ENCODE measurements at places on chromosomes 7 and 10.

- no peak for DNase-seq
These were observed 399.0 kb upstream of the PCDH15 start for GRCh38 chr10:55200020-55200419.

DNA sequence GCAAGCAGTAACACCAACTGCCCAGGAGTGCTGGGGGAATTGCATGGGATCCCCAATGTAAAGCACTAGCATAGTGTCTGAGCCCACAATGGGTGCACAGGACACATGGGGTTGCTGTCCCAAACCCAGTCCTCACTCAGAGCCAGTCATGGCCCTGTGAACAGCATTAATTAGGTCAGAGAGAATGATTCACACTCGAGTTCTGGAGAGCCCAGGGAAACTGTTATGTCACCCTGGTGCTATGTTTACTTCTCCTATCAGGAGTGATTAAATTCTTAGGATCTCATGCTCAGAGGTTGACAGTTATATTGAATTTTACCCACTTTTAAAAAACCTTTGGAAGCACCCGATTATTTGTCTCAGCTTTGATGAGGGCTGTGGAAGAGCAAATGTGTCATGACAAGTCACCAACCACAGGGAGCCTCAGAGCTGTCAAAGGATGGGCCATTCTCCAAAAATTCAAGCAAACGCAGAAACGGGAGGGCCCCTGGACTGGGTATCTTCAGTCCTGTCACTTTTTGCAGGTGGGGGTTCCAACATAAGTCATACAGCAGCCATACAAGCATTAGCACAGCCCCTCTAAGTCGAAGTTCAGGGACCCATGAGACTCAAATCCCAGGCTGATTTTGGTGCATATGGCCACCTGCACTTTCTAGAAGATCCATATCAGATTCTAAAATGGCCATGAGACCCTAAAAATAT lies 1.3 kb upstream of the RASSF4 start:
- no peak for DNase-seq

DNA sequence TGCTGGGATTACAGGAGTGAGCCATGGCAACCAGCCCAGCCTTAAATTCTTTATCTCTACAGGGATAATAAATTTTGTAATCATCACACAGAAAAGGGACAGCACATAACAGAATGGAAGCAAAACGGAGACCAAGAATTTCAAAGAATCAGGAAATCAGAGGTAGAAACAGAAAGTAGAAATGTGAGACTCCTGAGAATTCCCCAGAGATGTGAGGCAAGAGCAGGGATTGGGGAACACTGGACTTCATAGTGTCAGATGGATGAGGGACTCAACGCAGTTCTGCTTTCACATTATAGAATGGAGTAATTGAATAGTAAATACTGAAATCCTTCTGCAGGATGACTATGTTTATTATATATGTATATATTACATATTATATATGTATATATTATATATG lies 52.5 kb upstream of the MPP7 start:
- DNase-seq: no peak

DNA sequence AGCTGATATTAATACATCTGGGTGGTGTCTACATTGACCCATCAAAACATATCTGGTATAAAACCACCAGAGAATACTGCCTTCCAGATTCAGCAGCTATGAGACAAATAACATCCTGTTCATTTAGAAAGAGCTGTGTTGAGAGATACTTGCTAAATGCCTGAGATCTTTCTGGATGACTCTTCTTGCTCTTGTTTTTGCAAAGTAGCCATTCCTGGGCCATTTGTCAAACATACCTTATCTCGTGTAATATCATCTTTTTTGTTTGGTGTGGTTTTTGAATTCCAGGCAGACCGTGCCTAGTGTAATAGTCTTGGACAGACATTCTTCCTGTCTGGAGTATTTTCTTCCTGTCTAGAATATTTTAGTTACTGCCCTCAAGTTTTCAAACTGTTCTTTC lies 74.7 kb upstream of the PRR15 start:
- no peak for DNase-seq

GRCh38 chr10:90947030-90947960 lies 26.4 kb upstream of the ANKRD1 start:
- DNase-seq: no peak

DNA sequence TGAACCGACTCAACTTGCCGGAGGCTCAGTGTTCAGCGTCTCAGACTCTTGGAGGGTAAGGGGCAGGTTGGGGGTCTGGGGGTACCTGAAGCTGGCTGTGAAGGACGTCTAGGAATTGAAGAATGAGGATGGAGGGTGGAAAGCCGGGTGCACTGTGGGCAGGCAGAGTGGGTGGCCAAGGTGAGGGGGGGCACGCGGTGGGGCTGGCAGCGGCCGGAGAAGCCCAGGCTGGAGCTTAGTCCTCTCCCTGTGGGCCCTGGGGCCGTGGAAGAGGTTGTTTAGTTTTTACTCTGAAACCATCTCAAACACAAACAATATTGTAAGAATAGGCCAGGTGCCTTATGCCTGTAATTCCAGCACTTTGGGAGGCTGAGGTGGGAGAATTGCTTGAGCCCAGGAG lies 83.4 kb downstream of the UNCX start:
- no peak for DNase-seq

GRCh38 chr10:70492786-70493659 lies 14.5 kb downstream of the PALD1 start:
- no peak for DNase-seq

DNA sequence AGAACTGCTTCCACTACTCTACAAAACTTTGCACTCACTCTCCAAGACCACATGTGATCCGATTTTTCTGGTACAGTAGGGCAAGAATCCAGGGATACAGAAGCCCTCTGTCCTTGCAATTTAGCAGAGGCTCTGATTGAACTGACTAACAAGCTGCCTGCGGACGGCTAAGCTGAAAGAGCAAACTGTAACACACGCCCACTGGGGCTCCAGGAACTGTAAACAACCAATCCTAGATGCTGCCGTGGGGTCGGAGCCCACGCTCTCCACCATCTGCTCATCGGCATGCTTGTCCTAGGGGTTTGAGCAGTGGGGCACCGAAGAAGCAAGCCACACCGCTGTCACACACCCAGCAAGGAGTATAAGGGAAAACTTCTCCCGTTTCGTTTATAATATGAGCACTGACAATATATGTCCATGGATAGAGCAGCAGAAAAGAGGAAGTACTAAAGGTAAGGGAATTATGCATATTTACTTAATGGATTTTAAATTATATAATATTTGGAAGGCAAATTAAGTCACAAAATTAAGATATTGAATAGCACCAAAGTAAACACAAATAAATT lies 634.4 kb upstream of the POT1 start:
- no peak for DNase-seq

DNA sequence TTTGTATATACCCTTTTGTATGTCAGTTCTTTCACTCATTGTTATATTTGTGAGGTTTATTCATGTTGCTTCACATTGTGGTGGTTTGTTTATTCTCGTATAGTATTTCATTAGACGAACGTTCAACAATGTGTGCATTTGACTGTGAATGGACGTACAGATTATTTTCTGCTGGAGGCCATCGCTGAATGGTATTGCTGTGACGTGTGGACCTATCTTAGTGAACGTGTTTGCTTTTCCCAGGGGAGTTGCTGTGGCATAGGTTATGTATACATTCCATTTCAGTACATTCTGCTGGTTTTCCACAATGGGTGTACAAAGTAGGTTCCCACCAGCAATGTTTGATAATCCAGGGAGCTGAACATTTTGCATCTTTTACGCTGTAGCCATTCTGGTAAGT lies 31.1 kb upstream of the PLEKHS1 start:
- DNase-seq: no peak

- no peak for DNase-seq
These were observed 80.0 kb downstream of the CSTF2T start for GRCh38 chr10:51619365-51619764.

- DNase-seq: no peak
These were observed 378.2 kb upstream of the ZMIZ1 start for GRCh38 chr10:78690354-78691111.

DNA sequence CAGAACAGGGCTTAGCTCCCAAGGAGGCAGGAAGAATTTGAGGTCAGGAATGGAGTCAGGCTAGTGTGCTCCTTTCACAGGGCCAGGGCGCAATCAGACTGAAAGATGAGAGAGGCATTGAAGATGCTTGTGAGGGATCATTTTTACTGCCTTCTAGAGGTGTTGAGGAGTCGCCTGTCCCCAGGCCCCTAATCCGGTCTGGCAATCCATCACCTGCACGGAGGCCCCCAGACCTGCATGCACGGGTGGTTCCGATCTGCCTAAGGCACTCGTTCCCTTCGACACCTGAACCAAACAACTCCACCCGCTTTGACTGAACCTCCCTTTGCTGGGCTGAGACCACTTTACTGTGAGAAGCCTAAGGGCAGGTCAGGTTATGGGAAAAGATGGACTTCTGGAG lies 8.0 kb downstream of the FOXI2 start:
- no peak for DNase-seq

GRCh38 chr7:120720317-120720716 lies 137.6 kb downstream of the TSPAN12 start:
- no peak for DNase-seq

- DNase-seq: no peak
These were observed 86.1 kb downstream of the EGFR start for GRCh38 chr7:55104712-55105433.

- DNase-seq: no peak
These were observed 259.5 kb upstream of the VWC2 start for GRCh38 chr7:49513911-49514310.

GRCh38 chr7:48154792-48155413 lies 16.4 kb upstream of the ABCA13 start:
- peak; percentile 26 for DNase-seq

DNA sequence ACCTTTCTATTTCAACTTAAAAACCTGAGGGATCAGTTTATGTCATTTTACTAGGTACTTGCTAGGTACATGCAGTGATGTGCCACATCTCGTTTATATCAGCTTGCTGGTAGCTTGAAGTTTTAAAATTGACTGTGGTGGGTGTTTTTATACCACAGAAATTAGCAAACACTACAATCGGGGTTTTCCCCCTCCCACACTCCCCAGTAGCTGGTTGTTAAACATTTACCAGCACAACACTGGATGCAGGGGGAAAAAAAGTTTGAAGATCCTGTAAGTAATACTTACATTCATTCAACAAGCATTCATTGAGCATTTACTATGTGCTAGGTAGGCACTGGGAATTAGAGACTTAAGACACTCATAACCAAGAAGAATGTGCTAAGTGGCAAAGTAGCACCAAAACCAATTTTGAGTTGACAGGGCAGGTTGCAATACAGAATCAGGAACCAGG lies 32.6 kb downstream of the USP6NL start:
- no peak for DNase-seq

DNA sequence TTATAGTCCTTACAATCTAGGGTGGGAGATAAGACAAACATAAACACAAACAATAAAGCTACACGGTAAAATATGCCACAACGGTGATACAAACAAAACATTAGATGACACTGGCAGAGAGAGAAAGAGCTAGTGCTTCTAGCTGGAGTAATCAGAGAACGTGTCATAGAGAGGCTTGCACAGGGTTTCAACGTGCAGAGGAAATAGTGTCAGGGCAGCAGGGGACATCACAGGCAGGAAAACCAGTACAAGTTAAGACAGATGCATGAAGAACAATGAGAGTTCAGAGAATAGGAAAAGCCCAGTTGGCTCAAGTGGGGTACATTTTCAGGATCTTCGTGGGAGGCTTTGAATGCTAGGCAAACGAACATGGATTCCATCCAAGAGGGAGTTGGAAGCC lies 91.4 kb downstream of the ZNF438 start:
- DNase-seq: no peak

GRCh38 chr10:58014436-58014835 lies 253.3 kb downstream of the IPMK start:
- DNase-seq: no peak

DNA sequence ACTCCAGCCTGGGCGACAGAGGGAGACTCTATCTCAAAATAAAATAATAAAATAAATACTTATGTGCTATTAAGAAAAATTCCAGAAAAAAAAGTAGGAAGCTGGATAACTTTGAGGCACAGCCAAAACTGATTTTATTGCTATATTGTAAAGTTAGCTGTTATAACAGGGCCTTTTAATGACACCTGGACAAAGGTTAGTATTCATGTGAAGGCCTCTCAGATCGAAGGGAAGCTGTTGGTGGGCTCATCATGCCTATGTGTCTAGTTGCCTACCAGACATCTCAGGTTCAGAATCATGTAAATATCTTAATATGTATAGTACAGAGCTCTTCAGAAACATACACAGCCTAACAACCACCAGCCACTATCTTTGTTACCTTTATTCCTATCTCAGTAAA lies 143.0 kb downstream of the LCOR start:
- no peak for DNase-seq

Data from effector memory CD8-positive, alpha-beta T cell (primary cell).